ENCODE measurements at places on chromosomes 1 and 21.

GRCh38 chr1:233102341-233102740, 151.9 kb downstream of the NTPCR start:
- no peak for DNase-seq

GRCh38 chr1:171912509-171913175, 71.3 kb downstream of the DNM3 start:
- no peak for DNase-seq

DNA sequence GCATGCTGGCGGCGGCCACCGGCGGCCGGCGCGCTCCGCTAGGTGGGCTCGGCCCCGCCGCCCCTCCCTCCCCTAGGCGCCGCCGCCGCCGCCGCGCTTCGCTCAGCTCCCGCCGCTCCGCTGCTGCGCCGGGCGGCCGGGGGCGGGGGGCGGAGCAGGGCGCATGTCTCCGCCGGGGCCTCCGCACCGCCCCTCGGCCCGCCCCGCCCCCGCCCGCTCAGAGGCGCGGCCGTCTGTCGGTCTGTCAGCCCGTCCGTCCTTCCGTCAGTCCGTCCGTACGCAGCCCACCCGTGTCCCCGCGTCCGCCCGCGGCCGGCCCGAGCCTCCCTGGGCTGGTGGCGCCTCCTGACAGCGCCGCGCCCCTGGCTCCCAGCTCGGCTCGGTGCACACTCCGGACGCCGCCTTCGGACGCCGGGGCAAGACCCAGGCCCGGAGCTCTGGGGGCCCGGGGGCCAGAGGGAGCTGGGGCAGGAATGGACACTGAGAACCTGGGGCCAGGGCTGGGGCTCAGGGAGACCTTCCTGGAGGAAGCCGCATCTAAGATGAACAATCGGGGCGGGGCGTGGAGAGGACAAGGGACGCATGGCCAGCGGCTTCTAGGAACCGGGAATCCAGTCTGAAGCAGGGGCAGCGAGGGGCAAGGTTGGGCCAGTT, at the start of gene GPR153:
Gene GPR153, minus strand, starts transcription at position 138 of the 654 bp plus-strand sequence. CDS start 6,193 bp downstream, outside the sequence.
- DNase-seq, result peak; percentile 26

- DNase-seq, result no peak
These were observed 34.4 kb upstream of the PSMB2 start for GRCh38 chr1:35675773-35676172.

GRCh38 chr1:223662943-223663342, 2.6 kb downstream of the CAPN8 start:
- DNase-seq, result no peak

GRCh38 chr1:182092336-182092735, 30.8 kb upstream of the ZNF648 start:
- no peak for DNase-seq

DNA sequence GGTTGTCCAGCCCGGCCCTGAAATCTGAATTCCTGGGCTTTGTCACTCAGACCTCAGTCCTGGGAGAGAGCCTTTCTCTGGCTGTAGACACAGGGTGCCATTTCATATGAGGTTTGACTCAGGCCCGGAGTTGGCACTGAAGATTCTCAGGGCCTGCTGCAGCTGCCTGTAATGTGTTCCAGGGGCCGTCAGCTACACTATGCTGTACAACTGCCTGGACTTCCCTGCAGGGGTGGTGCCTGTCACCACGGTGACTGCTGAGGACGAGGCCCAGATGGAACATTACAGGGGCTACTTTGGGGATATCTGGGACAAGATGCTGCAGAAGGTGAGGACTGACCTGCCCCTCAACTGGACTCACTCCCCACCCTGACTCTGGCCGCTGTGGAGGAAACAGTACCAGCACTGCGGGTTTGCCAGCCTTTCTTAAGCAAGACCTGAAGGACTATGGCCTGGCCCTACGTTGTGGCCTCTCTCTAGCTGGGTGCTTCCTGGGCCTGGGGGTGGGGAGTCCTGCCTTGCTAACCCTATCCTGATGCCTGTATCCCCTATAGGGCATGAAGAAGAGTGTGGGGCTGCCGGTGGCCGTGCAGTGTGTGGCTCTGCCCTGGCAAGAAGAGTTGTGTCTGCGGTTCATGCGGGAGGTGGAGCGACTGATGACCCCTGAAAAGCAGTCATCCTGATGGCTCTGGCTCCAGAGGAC, 18.9 kb downstream of the FAAH start:
- no peak for DNase-seq

- DNase-seq, result no peak
These were observed 38.2 kb downstream of the H3-3A start for GRCh38 chr1:226100436-226101391.

DNA sequence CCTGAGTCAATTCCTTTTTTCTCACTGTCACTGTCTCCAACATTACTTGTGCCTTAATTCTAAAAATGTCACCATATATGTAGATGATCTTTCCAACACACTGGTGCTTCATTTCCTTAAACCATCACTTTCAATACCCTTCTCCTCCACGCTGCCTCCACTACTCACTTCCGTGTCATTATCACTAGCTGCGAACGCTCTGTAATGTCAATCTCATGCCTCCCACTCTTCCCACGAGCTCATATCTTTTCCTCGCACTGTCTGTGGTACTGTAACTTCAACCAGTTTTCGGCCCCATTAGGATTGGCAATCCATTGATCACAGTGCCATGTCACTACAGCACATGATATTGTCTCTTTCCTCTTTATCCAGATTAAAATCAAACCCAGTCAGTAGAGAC, 61.6 kb downstream of the PLD5 start:
- DNase-seq, result no peak

DNA sequence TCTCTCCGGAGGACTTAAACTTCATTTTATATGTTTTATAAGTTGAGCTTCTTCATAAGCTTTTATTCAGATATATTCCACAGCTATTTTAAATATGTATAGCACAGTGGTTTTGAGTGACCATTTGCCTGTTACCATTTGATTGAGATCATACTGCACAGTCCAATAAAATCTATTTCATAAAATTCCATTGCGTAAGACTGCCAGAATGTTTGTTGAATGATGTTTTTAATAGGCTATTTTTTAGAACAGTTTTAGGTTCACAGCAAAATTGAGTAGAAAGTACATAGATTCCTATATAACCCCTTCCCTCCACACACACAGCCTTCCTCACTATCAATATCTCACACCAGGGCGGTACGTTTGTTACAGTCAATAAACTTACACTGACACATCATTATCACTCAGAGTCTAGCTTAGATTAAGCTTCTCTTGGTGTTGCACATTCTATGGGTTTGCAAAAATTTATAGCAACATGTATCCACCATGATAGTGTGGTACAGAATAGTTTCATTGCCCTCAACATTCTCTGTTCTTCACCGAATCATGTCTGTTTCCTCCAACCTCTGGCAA, 207.9 kb downstream of the TPR start:
- DNase-seq, result no peak

DNA sequence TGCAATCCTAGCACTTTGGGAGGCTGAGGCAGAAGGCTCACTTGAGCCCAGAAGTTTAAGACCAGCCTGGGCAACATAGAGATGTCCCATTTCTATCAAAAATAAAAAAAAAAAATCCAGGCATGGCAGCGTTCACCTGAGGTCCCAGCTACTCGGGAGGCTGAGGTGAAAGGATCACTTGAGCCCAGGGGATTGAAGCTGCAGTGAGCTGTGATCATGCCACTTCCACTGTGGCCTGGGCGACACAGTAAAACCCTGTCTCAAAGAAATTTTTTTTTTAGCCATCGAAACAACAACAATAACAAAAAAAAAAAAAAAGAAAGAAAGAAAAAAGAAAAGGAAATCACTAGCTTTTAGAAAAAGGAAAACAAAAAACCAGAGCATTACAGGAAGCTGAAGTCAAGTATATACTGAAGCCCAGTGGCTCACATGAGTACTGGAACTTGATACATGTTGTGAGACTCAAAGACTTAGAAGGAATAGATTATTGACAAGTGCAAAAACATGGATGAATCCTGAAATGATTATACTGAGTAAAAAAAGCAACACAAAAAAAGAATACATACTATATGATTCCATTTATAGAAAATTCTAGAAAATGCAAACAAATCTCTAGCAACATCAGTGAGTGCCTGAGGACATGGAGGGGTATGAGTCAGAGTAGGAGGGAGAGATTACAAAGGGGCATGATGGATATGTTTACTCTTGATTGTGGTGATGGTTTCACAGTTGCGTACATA, 6.1 kb upstream of the RABGAP1L start:
- DNase-seq, result no peak

- no peak for DNase-seq
These were observed 25.1 kb downstream of the RRP1B start for GRCh38 chr21:43684424-43684823.

- DNase-seq, result no peak
These were observed 873.4 kb upstream of the ADAMTS5 start for GRCh38 chr21:27840262-27840661.

DNA sequence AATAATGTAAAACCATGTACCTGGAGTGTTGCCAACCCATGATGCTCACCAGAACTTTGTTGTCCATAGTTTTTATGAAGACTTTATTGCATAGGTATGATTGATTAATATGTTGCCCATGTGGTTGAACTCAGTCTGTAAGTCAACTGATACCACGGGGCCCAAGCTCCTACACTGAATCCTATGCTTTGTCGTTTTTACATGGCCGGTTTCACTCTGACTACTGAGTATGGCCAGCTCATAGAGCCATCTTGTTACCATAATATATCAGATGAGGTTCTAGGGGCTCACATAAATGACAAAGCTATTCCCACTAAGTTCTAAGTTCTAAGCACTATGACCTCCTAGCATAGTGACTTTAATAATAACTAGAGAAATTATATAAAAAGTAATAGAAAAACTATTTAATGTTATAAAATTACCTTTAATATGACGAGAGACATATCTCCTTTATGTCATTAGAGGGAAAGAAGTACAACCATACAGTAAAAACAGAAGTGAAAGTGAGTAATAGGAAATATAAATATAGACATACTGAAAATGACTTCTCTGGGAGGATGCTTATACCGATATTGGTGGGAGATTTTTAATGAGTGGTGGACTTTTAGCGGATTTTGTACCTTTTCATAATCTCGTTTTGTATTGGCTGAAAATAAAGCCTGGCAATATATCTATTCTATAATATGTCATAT, 983.4 kb upstream of the PRMT6 start:
- no peak for DNase-seq

DNA sequence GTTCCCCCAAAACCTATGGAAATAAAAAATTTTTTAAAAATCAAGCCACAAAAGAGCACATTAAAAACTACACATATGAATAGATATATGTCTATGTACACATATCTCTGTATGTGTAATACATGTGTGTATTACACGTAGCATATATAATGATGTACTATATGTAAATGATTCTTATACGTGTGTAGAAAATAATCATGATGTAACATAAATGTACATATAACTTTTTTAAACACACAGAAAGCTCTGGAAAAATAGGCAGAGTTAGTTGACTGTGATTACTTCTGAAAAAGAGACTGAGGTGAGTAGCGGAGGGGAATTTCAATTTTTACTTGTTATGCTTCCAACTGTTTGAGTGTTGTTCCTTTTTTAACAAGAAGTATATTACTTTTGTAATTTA, 405.0 kb downstream of the CAMTA1 start:
- DNase-seq, result no peak

DNA sequence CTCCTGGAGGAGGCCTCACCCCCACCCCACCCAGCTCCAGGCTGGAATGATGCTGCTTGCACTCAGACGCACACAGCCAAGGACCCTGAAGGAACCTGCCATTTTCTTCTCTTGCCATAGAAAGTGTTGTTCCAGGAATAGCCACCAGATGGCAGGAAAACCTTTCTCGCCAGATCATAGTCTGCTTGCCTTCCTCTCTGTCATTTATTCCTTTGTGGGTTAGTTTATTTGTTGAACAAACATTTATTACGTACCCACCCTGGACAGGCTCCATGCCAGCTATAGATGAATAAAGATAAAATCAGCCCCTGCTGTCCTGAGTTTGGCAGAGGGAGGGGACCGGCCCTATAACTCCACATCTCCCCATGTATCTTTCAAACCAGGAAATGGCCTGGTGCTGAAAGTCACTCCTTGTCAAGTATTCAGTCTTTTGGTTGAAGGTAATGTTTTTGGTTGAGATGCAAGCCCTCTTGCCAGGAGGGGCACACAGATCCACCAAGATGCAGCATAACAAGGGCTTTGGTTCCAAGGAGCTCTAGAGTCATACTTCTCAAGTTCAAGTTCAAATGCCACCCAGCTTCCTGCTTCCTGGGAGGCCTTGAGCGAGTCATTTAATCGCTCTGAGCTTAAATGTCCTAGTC, 7.0 kb upstream of the KCNC4 start:
- DNase-seq, result peak; percentile 66

DNA sequence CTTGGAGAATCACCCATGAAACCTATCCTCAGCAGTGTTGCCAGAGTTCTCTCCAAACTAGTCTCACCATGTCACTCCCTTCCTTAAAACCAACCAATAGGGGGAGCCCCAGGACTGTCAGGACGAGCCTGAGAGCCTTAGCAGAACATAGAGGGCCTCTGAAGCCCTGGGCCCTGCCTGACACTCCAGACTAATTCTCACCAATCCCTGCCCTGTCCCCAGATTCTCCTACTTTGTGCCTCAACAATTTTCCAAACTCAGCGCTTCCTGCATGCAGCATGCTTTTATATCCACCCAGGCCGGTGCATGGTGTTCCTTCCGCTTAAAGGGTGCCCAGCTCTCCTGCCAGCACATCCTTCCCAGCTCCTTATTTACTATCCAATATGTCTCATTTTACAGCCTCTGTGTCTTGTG, 42.7 kb downstream of the HSD3B1 start:
- DNase-seq, result peak; percentile 13

DNA sequence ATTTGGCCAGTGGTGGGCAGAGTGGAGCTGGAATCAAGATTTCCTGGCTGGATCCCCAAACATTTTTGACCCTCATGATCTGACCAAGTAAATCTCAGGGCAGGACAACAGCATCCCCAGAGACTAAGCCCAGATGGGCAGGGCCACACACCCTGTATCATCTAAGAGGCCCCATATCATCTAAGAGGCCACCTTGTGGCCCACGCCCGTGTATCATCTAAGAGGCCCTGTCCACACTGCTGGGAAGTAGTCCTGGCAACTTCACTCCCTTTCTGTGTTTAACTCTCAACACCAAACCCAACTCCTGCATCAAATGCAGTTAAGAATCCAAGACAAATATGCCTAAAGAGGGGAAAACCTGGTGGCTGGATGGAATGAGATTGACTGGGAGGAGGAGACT, 81.6 kb upstream of the SSX2IP start:
- DNase-seq, result no peak

- DNase-seq, result no peak
These were observed 8.9 kb downstream of the YBX1 start for GRCh38 chr1:42691157-42691498.

GRCh38 chr1:156925154-156926010, 5.0 kb downstream of the LRRC71 start:
- no peak for DNase-seq

DNA sequence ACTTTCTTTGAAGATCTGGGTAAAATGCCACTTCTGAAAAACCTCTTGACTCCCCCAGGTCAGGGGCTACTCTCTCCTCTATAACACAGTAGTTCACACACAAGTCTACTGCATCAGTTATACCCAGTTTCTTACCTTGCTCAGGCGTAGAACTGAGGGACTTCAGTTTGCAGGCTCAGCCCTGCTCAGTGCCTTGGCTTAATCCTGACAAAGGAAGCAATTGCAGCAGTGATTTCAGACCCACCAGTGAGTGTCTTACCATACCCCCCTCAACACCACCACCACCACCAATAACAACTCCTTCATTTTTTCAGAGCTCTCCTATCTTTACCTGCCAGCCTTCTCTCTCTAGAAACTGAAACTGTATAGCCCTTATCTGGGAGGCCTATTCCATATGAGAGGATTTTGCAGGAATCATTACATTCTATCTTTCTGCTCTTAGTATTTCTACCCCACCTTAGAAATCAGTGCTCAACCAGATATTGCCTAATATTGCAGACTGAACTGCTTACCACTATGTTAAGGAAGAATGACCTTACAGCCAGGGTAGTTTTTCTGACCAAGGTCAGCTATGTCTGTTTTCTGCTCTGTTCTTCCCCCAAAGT, 105.5 kb upstream of the S1PR1 start:
- DNase-seq, result no peak
